RCC 7860 (cell line): ENCODE measurements at places on chromosomes 13 and 19.
A peak's percentile ranks its signal among the peaks of the same experiment; 100 is the strongest.

- no peak for DNase-seq
These were observed 612.6 kb downstream of the DACH1 start for GRCh38 chr13:71254384-71254783.

DNA sequence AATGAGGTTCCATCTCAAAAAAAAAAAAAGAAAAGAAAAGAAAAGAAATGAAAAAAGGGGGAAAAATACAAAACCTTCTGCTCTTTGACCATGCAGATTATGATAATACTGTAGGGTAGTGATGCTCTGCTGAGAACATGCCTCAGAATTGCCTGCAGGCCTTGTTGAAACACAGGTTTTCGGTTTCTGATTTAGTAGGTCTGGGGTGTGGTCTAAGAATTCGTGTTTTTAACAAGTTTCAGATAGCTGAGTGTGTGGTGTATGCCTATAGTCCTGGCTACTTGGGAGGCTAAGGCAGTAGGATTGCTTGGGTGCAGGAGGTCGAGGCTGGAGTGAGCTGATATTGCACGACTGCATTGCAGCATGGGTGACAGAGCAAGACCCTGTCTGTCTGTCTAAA is 14.9 kb upstream of the CYP2B6 start:
- DNase-seq, result no peak

- no peak for DNase-seq
These were observed 124.7 kb downstream of the RBM26 start for GRCh38 chr13:79281339-79281747.

- peak; percentile 21 for DNase-seq
These were observed 313.1 kb upstream of the MAB21L1 start for GRCh38 chr13:35789335-35790165.

GRCh38 chr13:106887686-106888085 is 319.7 kb upstream of the ARGLU1 start:
- no peak for DNase-seq

- no peak for DNase-seq
These were observed 79.3 kb upstream of the GPR183 start for GRCh38 chr13:99386495-99386894.

DNA sequence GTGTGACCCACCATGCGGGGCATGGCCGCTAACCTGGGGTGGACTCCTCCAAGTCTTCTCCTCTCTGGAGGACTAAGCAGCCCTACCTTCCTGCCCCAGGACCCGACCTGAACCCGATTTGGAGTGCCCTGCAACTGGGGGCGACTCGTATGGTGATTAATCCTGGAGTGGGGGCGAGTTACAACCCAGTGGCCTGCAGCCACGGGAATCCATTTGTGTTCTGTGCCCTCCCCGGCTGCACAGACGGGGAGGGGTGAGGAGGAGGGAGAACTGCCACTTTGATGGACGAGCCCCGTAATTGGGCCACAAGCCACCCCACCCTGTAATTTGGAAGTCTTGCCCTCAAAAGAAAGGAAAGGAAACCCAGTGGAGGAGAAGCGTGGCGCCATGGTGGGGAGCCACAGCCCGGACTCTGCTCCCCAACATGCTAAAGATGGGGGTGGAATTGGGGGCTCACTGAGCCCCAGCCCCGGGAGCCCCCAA is 18.0 kb downstream of the PRR36 start:
- no peak for DNase-seq

- no peak for DNase-seq
These were observed 276.4 kb upstream of the TMTC4 start for GRCh38 chr13:100951016-100951415.

- DNase-seq, result no peak
These were observed 16.9 kb downstream of the PEX11G start for GRCh38 chr19:7471696-7472615.

DNA sequence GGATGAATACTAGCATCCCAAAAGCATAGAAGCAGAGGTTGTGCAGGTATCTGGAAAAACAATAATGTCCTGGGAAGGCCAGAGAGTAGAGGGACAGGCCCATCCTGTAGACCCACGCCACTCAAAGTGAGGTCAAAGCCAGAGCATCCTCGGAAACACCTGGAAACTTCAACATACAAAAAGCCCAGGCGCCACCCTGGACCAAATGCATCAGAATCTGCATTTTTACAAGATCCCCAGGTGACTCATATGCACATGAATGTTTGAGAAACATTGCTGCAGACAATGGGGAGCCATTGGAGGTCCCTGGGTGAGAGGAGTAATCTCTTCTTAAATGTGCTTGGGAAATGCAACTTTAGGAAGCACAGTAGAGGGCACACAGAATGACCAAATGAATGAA is 684.1 kb downstream of the DIAPH3 start:
- DNase-seq, result no peak

DNA sequence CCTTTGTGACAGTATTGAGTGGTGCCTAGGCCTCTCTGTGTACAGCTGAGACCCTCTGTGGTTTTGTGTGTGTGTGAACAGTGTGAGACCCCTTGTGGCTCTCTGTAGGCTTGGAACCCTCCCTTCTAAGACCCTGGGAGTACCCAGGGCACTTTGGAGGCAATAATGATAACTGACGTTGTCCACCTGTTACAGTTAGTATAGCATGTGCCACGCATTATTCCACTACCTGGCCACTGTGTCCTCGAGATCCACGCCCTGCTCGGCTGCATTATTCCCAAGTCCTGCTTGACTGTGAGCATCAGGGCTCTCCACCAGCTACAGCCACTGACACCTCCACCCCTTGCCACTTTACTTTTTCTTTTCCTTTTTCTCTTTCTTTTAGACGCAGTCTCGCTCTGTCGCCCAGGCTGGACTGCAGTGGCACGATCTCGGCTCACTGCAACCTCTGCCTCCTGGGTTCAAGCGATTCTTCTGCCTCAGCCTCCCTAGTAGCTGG is 2.0 kb downstream of the GRAMD1A start:
- no peak for DNase-seq

DNA sequence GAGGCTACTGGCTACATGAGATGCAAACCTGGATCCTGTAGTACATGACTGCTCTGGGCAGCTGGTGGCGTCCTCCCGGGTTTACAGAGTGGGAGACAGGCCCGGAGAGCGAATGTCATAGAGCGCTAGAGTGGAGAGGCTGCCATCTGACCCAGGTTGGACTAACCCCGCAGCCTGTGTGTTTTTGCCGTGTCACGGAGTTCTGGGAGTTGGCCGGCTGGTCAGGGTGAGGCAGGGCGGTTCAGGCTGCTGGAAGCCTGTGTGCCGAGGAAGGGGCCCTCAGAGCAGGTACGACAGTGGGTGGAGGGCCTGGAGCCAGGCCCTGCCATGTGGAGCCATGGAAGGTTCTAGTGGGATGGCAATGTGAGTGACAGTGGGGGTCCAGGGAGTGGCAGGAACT is 12.5 kb downstream of the CRTC1 start:
- DNase-seq, result no peak

DNA sequence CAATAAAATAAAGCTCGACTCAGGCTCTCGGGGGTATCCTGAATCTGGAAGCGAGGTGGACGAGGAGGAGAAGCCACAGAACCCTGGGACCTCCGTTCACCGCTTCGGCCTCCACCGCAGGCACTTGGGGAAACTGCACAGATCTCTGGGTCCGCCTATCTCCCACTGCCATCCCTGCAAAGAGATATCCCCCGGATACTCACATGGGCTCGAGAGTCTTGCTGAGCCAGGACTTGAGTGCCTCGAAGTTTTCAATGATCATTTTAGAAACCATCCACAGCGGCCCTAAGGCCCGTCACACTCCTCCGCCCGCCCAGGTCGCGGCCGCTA is 589 bp downstream of the RBM26 start:
- DNase-seq, result no peak

DNA sequence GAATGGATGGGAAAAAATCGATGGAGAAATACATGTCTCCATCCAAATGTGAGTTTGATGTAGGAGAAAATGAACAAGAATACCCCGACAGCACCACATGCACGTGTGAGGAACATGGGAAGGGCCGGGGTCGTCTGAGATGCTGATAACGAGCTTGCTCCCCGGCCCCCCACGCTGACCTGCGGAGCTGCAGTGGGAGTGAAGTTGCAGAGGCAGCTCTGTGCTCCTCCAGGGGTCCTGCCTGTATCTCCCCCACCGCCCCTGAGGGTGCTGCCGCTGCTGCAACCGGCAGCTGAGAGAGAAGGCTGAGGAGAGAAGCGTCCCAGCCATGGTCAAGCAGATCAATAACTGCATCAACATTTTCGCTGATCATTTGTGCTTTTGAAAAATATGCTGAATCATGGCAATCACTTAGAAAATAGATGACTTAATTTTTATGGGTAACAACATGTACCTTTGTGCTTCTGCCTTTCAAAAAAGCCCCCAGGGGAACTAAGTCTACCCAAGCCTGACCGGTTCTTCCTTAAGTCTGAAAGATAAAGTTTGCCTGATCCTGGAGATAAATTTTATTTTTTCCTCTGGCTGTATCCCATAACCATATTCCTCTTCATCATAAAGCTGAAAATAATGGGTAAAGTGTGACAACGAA is 18.2 kb upstream of the NAXD start:
- DNase-seq, result no peak

DNA sequence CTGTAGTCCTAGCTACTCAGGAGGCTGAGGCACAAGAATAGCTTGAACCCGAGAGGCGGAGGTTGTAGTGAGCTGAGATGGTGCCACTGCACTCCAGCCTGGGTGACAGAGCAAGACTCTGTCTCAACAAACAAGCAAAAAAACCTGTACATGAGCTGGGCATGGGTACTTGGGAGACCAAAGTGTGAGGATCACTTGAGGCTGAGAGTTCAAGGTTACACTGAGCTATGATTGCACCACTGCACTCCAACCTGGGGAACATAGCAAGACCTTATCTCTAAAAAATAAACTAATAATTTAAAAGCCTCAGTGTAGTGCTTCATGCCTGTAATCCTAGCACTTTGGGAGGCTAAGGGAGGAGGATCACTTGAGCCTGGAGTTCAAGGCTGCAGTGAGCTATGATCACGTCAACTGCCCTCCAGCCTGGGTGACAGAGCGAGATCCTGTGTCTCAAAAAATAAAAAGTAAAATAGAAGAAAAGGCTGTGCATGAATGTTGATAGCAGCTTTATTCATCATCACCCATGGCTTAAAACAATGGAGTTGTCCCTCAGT is 12.3 kb upstream of the DOCK6 start:
- no peak for DNase-seq

GRCh38 chr13:27130979-27131623 is 40.5 kb downstream of the USP12 start:
- DNase-seq, result peak; percentile 90

DNA sequence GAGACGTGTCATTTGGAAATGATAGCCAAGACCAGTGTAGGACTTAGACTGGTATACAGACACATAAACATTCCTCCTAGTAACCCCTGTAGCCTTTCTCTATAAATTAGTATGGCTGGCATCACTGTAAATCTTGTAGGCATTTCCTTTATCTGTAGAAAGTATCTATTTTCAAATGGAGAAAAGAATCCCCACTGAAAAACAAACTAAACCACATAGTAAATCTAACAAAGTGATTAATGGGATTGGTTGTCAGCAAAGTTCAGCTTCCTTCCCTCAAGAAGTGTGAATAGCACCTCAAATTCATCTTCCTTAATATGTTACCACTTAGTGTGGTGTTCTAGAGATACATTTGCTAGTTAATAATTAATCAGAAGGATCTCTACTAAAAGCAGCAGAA is 119.4 kb upstream of the NBEA start:
- no peak for DNase-seq

GRCh38 chr19:15286688-15287365 is 45.5 kb downstream of the BRD4 start:
- DNase-seq, result no peak

GRCh38 chr13:41802043-41802683 is 158.7 kb downstream of the VWA8 start:
- DNase-seq, result peak; percentile 22

DNA sequence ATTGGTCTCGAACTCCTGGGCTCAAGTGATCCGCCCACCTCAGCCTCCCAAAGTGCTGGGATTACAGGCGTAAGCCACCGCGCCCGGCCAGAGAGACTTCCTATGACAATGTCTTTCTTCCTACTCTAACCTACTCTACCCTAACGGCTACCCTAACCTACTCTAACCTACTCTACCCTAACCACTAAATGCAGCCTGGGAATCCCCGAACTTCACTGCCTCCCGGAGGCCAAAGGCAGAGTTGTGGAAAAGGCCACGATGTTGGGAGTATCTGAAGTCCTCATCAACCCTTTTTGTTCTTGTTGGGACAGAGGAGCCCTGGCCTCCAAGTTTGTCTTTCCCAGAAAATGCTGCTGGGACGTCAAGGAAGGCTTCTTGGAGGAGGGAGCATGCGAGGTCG is 967 bp upstream of the NR2C2AP start:
- DNase-seq, result no peak

DNA sequence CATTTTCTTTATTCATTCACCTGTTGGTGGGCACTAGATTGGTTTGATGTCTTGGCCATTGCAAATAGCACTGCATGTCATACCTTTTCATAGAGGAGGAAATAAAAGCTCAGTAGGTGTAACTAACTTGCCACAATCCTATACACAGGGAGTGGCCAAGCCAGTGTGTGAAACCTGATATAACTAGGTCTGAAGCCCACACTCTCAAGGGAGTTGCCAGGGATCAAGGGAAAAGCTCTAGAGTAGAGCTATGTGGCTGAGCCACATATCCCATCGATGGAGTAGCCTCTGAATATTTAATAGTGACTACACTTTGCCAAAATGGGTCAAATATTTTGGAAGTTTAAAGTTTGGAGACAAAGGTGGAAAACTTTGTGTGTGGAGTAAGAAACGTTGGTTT is 66.1 kb upstream of the TSHZ3 start:
- DNase-seq, result no peak
